Activated CD8-positive, alpha-beta memory T cell treated with anti-CD3 and anti-CD28 coated beads, Interleukin-2, amount 50 U/mL, for 4 hours (primary cell): ENCODE measurements at places on chromosomes 3 and 15.
A peak's percentile ranks its signal among the peaks of the same experiment; 100 is the strongest.

DNA sequence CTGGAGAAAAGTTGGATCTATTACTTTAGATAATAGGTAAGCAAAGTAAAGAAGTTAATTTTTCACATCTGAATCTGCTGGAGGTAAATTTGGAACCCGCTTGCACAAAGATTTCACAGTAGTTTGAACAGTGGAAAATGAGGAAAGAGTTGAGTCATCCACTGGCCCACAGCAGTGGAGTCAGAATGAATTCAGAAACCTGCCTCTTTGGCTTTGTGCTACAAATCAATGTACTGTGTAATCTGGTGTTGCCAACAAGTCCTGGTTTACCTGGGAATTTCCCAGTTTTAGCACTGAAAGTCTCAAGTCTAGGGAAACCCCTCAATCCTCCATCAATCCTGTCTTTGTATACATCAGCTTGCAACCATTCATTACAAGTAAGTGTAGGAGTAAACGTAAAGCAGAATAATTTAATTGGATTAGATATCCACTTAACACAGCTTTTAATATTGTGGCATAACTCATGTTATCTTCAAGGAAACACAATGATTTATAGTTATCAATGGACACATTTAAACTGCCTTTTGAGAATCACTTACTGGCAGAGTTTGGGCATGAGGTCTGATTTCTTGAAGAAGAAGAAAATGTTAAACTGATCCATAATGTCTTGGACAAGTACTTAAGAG lies 100.6 kb downstream of the DCLK3 start:
- no peak for DNase-seq

DNA sequence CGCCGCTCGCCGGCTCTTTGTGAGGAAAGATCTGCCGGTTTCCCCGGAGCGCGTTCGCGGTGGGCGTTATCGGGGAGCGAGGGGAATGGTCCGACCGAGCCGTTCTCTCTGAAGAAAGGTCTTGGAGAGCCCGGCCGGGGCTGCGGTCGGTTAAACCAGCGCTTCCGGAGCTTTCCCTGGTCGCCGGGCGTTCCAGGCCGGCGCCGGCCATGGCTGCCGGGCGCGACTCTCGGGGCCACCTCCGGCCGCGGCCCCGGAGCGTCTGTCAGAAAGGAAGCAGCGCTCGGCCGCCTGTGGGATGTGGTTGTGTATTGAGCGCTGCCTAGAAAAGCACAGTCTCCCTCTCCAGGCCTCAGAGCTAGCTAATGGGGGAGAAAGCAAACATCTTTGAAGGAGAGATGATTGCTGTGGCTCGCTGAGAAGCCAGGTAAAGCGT lies 731 bp downstream of the FYTTD1 start:
- DNase-seq: peak; percentile 48

DNA sequence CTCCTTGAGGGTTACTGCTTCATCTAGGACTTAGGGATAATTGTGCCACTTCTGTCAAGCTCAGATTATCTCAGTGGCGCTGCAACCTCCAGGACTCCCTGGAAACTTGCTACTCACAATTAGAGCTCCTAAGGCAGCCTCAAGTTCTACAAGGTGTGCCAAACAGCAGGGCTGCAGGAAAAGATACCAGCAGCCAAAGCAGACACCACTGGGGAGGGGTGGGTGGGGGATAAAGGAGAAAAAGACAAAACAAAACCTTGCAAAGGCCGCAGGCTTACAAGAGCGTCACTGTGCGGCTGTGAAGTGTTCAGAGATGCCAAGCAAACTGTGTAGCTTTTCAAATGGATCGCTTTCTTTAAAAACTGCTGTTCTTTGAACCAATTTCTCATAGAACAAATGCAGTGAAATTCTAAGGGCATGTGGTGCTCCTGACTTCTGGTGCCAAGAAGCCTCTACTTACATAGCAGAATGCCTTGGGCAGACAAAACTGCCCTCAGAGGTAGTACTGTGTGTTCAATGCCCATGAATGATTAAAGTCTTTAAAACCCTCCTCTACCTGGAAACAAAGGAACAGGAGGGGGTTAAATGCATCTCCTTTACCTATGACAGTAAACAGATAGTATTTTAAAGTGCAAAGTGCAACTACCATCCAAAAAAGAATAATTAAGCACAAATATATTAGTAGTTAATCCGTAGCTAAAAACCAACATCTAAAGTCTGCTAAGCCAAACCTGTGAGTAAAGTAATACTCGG lies 353.4 kb downstream of the FOXP1 start:
- no peak for DNase-seq

DNA sequence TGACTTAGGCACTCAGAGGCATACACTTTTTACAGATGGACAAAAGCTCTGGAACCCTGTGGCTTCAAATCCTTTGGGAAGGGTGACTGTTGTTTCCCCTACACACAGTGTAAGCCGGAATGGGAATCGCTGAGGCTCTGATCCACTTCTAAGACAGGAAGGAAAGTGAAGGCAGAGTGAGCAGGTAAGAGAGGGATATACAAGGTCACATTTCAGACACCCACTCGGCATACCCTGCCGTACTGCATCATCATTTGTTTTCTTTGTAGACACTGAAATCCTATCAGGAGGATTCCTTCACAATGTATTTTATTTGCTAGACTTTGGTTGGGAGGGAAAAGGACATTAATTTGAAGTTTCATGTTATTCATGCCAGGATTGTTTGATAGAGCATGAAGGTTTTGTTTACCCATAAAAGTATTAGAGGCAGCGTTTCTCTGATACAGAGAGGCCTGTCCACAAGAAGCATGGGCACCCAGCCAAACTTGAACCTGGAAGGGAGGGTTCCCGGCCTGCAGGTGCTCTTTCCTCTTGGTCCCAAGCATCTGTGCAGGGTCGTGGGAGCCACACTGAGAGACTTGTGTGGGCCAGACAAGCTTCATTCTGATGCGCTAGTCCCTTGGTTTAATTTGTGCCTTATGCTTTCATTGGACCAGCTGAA lies 21.9 kb upstream of the POLR2M start:
- no peak for DNase-seq

- peak; percentile 41 for DNase-seq
These were observed 4.0 kb downstream of the GCSAM start for GRCh38 chr3:112128843-112129727.

- no peak for DNase-seq
These were observed 1121.4 kb upstream of the ALCAM start for GRCh38 chr3:104245261-104245660.

- DNase-seq: no peak
These were observed 2.5 kb downstream of the FOXL2NB start for GRCh38 chr3:138949445-138950005.

DNA sequence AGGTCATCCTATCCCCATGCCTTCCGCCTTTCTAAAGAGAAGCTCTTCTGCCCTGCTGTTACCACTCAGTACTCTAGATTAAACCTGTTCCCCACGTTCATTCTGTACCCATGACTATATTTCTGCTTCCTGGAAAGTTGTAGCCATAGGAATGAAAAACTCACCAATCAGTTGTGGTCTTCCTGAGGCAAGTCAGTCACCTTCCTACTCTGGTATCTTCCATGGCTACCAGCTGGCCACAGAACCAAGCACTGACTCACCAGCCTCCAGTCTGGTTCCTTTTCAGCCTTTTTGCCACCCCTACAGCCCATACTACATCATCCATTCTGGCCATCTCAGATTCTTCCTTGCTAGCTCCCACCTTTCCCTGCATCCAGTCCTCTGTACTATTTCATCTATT lies 46.4 kb downstream of the TMEM44 start:
- DNase-seq: no peak

DNA sequence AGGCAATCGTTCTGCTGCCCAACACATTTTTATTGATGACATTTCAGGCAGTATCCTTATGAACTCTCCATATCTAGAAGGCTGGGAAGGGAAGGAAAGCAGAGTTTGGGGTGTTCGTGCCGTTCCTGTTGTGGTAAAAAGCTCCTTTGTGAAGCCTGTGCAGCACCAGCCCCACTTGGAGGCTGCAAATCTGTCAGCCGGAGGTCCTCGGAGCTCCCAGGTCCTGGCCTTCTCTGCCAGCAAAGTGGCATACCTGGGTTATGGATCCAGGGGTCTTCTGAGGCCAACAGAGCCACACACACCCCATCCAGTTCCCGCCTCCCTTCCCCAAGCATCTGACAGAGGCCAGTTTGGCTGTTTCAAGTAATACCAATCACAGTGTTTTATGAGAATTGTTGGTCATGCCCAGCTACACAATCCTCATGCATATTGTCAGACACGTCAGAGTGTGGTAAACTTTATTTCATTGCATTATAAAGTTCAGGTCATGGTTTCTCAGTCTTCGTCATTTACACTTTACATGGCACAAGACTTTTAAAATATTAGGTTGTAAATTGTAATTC lies 15.9 kb upstream of the USP3 start:
- DNase-seq: no peak

DNA sequence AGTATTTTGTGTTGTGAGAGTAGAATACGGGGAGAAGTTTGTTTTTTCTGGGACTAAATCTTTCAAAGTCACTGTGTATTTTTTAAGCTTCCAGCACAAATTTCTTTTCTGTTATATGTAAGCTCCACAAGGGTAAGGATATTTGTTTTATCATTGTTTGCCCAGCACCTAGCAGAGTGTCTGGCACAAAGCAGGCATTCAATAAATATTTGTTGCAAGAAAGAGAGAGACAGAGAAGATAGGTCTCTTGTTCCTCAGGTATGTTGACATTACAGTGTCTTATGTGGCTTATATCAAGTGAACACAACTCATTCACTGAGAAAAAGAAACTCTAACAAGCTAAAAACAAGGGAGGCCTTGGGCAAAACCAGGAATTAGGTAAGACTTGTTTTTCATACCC lies 26.6 kb upstream of the FNDC3B start:
- no peak for DNase-seq

DNA sequence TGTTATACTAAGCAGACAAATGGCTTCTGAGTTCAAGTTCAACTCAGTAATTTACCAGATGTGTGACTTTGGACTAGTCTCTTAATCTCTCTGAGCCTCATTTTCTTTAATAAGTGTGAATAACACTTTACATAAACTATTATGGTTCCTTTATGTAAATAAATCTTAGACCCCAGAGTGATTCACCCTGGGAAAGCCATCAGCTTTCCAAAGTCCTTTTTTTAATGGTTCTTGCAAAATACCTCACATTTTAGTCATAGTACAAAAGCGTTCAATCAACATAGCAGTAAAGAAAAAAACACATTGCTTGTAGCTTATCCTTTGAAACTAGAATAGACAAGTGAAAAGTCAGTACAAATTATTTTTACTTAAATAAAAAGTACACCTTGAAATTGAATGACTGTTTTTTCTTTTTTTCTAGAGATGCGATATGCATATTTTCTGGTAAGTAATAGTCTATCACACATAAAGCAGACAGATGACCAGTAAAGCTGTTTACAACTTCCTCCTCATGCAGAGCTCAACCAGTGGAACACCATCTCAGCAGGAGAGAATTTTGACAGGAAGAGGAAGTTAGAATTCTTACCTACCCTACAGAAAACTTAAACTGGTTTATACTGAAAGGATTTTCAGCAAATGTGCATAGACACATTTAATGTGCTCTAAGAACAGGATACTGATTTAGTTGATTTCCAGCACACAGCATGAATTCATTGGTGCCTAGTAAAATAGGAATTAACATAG lies 123.0 kb upstream of the AGBL1 start:
- DNase-seq: no peak

GRCh38 chr3:128714887-128715491 lies 11.0 kb upstream of the RAB7A start:
- peak; percentile 17 for DNase-seq

DNA sequence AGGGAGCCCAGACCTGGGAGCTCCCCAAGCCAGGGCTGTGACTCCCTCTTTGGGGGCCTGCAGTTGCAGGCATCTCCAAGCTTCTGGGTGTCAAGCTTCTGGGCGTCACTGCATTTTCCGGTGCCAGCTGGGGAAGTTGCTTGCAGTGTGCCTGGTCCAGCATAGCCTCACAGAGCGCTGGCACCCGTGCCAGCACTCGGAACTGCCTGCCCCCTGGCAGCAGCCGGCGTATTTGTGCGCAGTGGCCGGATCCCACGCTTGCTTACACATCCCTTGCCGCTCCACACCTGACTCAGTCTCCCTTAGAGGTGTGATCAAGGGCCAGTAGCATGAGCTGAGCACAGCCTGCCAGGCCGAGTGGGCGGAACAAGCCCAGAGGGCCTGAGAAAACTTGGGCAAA lies 37.0 kb downstream of the COMMD2 start:
- DNase-seq: no peak
